ENCODE measurements at places on chromosomes 7 and 10. TPM values are rescaled to one million over a fixed set of nuclear protein-coding genes. Genes with fewer than 3 reads are reported as not detected.

- H3K36me3 ChIP-seq, result no peaks in the 10 kb centered on the region
- H3K27ac ChIP-seq, result no peak overlapping the region
- H3K4me3 ChIP-seq, result no peak overlapping the region
- H3K27me3 ChIP-seq, result no peaks in the 10 kb centered on the region
Measured at GRCh38 chr7:103735377-103735776, 254.1 kb downstream of the RELN start.

- H3K4me3 ChIP-seq, result no peak overlapping the region
- H3K27me3 ChIP-seq, result no peaks in the 10 kb centered on the region
- H3K36me3 ChIP-seq, result no peaks in the 10 kb centered on the region
Measured at GRCh38 chr10:128091636-128092210, 34.5 kb downstream of the MKI67 start.

- H3K4me1 ChIP-seq, result no peaks in the 10 kb centered on the region
- no peak overlapping the region for H3K4me3 ChIP-seq
- no peak for DNase-seq
- no peaks in the 10 kb centered on the region for H3K27me3 ChIP-seq
- no peaks in the 10 kb centered on the region for H3K36me3 ChIP-seq
Measured at GRCh38 chr10:85978566-85979358, 387.8 kb downstream of the GRID1 start.

DNA sequence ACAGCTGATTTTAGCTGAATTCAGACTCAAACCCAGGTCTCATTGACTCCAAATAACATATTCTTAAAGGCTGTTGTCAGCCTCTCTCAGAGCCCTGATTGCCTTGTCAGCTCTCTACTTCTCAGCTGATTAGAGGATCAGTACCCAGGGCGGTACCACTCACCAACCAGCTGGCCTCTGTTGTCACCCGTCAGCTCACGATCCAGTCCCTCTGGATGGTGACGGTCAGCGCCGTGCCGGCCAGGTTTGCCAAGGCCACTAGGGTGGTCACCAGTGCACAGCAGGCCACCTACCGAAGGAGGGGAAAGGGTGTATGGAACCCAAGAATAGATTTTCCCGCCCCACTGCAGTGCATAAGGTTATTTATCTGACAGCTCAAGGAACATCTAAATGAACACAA is 52.3 kb upstream of the TOMM7 start:
- no peaks in the 10 kb centered on the region for H3K27me3 ChIP-seq
- DNase-seq, result no peak
- H3K4me3 ChIP-seq, result no peak overlapping the region
- H3K27ac ChIP-seq, result no peak overlapping the region
- no peaks in the 10 kb centered on the region for H3K4me1 ChIP-seq
- H3K36me3 ChIP-seq, result no peaks in the 10 kb centered on the region

DNA sequence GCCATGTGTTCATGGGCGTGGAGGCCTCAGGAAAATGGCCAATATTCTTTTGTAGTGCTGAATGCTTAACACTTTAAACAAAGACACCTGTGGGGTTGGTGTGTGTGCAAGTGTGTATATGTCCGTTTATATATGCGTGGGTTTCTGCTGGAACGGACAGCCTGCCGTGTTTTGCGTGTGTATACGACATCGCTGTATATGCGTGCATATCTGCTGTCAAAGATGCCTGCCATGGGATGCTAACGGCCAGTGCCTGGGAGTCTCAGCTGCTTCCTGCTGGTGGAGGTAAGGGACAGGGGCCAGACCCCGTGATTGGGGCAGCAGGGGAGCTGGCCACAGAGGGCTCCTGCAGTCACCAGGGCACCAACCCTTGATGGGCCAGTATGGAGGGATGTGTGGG is 216.3 kb upstream of the SHH start:
- H3K36me3 ChIP-seq, result no peaks in the 10 kb centered on the region
- H3K27ac ChIP-seq, result no peak overlapping the region
- no peaks in the 10 kb centered on the region for H3K27me3 ChIP-seq
- H3K4me1 ChIP-seq, result no peaks in the 10 kb centered on the region
- H3K4me3 ChIP-seq, result no peak overlapping the region

DNA sequence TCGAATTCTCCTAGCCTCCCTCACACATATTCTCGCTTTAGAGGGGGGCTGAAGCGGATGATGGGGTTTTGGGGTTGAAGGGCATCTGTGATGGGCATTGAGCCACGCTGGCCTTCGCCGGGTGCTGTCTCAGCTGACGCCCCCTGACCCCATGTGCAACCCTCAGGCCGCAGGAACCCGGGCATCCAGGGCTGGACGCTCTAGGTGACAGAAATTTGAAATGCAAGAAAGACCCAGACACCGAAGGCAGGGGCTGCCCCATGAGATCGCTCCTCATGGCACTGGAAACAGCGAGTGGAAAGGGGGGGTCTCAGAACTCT is 664 bp upstream of the C10orf88 start:
- DNase-seq, result no peak
- H3K4me1 ChIP-seq, result peaks cover 7% of the 10 kb centered on the region
- no peak overlapping the region for H3K4me3 ChIP-seq
- H3K27ac ChIP-seq, result no peak overlapping the region
- H3K36me3 ChIP-seq, result no peaks in the 10 kb centered on the region
- H3K27me3 ChIP-seq, result no peaks in the 10 kb centered on the region

GRCh38 chr10:35495521-35496119 is 109.5 kb upstream of the GJD4 start:
- H3K36me3 ChIP-seq, result no peaks in the 10 kb centered on the region
- H3K27me3 ChIP-seq, result no peaks in the 10 kb centered on the region
- no peak for DNase-seq
- H3K4me1 ChIP-seq, result peaks cover 5% of the 10 kb centered on the region
- H3K27ac ChIP-seq, result no peak overlapping the region

The MYL10 gene
- not detected for total RNA-seq

The GNGT1 gene
- total RNA-seq, result not detected

The HYAL4 gene
- total RNA-seq, result not detected

The NUTM2D gene
- 49.0 TPM for total RNA-seq

Measured in transverse colon (tissue), 4 donors.